Activated naive CD4-positive, alpha-beta T cell treated with anti-CD3 and anti-CD28 coated beads for 36 hours (primary cell): ENCODE measurements at places on chromosomes 6 and 20. TPM values are rescaled to one million over a fixed set of nuclear protein-coding genes. Genes with fewer than 3 reads are reported as not detected.

DNA sequence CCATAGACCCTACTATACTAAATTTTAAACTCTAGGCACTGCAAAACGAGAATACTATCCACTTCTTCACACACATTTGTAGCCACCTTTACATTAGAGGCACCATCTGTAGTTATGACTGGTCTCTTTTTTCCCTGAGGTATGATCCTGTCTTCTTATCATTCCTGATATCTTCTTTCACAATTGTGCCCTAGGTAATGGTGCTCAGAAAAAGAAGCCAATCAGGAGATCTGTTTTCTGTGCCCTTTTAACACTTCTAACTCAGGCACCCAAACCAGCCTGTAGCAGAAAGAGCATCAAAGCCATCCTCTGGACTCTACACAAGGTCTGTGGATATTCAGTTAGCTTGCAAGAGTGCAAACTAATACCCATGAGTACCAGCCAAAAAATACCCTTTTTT is 149.7 kb upstream of the SGK1 start:
- no peak for DNase-seq

DNA sequence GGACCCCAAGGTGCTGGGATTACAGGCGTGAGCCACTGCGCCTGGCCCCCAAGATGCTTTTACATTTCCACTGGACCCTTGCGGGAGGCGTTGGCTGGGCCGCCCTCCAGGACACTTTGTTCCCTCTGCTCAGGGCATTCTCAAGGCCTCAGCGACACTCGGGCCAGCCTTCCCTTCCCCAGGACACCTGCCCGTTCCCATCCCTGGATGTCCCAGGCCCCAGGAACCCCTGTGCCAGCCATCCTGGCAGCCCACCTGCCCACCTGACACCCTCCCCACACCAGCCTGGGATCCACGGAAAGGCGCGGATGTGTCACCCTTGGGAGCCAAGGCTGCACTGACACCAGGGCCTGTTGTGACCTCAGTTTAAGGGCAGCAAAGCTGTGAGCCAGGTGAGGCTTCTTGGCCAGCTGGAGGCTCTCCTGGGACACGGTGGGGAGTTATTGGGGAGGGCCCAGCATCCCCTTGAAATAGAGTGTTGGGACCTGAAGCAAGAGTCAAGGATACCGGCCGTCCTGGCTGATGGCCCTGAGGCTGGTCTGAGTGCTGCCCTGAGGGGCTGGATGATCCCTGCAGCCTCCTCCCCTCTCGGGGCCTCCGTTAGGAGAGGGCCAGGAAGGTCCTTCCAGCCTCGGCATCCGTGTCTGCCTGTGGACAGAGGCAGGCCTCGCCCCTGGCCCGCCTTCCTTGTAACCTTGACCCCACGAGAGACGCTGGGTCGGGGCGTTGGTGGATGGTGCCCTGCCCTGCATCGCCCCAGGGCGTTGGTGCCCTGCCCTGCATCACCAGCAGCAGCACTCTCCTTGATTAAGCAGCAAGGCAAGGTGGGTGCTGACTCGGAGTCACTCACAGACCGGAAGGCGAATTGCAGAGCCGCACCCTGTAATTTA is 84.2 kb upstream of the BHLHE23 start:
- no peak for DNase-seq

The TREM2 gene
- not detected for total RNA-seq

DNA sequence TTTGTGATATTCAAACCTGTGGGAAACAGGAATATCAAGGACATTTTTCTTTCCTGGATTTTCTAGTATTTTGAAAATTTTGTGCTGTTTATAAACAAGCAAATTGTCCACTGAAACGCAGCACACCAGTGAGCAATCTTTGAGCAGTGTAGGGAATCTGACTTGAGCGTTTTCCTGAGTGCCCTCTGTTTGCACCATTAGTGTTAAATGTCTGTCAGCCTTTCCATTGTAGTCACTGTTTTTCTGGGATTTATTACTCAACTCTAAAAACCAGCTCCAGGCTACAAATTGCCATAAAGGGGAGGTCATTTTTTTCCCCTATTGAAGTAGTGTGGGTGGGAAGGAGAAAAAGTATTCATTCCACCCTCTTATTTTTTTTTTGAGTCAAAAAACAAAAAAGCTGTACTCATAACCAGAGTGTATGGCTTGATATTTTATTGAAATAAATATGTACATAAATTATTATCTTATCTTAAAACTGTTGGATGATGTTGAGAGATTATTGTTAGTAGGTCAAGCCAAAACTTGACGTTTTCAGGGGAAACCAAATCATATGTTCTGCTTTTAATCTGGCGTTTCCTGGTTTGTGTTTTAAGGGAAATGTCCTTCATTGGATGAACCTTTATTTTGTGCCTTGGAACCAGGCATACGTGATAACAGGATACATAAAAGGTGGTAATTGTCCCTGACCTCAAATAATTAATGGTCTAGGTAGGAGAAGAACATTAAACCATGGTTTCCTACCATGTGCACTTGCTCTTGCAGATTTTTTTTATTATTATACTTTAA is 51.8 kb downstream of the TSHZ2 start:
- DNase-seq, result peak; percentile 26

DNA sequence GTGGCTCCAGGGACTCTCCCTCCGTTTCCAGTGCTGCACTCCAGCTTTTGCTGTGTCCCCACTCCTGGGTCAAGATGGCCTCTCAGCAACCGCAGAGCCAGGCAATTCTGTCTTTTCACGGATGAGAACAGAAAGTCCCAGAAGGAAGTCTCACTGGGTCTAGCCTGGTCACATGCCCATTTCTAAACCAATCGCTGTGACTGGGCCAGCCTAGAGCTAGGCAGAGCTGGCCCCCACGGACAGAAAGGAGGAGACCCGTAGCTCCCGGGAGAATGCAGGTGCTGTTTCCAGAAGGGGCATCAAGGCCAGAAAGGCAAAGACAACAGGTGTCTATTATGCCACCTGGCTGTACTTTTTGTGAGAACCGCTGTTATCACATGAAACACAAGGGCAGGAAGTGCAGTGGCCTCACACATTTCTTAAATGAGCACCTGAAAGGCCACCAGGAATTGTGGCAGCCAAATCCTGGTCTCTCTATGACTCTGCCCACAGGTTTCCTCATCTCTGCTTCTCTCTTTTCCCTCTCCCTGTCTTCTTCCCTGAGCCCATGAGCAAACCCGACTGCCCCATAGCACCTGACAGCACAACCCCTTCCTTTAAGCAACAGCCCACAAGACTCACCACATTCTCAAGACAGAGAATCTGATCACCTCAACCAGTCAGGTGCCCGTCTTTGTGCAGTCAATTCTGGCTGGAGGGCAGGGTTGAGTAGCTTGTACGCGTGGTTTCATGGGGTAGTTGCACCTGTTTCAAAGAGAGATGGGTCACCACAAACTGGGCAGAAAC is 37.1 kb upstream of the B4GALT5 start:
- no peak for DNase-seq

The RNF144B gene
- total RNA-seq, result 3.2 TPM

GRCh38 chr6:35141007-35141655 is at the start of gene TCP11:
TCP11 (minus strand) TSS chr6:35141339; CDS start chr6:35140870, 469 bp downstream.
- peak; percentile 35 for DNase-seq

- no peak for DNase-seq
Measured at GRCh38 chr6:153058909-153059308, 56.4 kb upstream of the MTRF1L start.
